ENCODE measurements at places on chromosomes 1 and 21.

- no peak for DNase-seq
Observed at GRCh38 chr1:227396539-227397353, 78.5 kb upstream of the CDC42BPA start.

GRCh38 chr1:180144659-180145357 lies 9.9 kb upstream of the QSOX1 start:
- no peak for DNase-seq

GRCh38 chr1:231934797-231935196 lies 308.2 kb downstream of the DISC1 start:
- DNase-seq, result no peak

DNA sequence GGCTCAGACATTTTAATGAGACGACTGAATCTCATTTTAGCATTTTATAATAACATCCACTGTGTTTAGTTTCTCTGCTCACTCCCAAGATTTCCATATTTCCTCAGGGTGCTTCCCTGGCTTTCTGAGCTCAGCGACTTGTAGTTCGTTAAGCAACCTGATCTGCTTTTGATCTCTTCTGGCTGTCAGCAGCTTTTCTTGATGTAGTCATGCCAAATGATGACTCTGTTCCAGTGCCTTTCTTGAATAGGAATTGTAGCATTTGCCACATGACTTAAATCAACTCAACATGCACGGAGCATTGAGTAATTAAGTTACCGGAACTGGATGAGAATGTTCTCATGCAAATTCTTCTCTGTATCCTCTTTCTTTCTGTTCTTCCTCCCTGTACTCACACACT lies 246.1 kb downstream of the FMN2 start:
- DNase-seq, result no peak

DNA sequence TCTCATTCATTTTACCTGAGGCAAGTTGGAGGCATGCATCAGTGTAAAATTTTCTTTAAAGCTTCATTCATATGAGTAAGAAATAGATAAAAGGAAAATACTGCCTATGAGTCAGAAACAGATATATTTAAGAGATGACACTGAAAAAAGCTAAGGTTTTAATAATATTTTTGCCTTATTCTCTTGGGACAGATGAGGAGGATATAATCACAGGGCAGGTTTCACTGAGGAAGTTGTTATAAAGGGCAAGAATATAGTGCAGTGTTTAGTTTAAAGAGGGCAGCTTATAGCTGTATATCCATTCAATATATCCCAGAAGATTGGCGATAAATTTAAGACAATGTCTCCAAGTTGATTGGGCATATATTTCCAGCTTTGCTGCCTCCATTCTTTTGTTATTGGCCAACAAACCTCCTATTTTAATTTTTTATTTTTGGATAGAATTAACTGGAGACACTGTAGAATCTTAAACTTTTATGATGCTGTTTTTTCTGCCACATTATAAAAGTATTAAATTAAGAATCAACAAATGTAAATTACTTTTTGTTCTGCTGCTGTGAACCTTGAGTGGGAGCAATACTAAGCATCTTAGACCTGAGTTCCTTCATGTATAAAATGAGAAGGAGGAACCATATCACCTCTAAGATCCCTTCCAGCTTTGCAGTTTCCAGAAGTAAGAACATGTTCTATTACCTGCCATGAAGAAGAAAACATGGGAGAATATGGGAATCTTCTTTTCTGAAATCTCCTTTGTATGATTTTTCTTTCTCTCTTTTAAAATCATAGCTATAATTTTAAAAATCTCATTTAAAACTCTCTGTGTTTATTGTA lies 171.6 kb downstream of the S1PR1 start:
- DNase-seq, result no peak
